H1 (cell line): ENCODE measurements at places on chromosomes 2 and 18. TPM values are rescaled to one million over a fixed set of nuclear protein-coding genes. Genes with fewer than 3 reads are reported as not detected.

- no peak for DNase-seq
These were observed 145.0 kb downstream of the ZBTB7C start for GRCh38 chr18:48263914-48264902.

DNA sequence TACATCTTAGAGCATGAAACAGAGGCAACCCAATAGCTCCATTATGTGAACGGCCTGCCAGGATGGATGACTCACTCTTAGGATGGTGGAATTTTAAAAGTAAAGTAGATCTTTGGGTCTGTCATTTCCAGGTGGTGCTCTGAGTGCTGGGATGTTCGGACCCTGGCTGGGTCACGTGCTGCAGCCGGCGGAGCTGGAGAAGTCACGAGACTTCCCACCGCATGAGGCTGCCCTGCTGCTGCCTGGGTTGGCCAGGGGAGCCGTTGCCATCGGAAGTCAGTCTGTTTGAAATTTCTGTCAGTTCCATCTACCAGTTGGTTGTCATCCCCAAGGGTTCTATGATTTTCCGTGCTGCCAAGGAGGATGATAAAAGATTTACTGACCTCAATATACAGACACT, 93.3 kb upstream of the ALKAL2 start:
- DNase-seq, result no peak

GRCh38 chr2:86525421-86526340, 37.6 kb downstream of the CHMP3 start:
- DNase-seq, result no peak

GRCh38 chr2:3789256-3789655, 85.9 kb downstream of the DCDC2C start:
- DNase-seq, result no peak

DNA sequence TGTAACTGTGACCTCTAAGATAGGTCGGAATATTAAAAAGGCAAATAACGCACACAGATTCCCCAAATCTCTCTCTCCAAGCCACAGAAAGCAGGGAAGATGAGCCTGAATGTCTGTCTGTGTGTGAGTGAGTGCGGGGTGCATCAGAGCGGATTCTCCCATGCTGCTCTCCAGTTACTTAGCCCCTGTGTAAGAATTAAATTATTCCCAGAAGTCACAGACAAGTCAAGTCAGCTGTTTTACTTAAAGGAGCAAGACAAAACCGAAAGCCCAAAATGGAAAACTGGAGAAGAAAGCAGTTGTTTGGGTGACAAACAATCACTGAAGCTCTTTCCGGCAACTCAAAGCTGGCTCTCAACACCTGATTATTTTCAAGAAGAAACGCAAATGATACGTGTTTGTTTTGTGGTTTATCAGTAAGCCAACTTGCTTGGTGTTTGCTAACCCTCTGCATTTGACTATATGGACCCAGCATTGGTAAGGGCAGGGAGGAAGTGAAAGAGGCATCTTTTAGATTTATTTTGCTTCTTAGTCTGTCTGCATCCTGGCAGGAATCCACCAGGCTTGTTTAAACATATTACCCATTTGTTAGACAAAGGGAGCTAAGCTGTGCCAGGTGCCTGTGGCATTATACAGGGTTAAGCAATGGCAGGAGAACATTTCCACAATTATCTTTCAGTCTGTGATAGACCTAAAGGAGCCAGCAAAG, 121.5 kb upstream of the CREB1 start:
- DNase-seq, result no peak

The GYPC gene
- 53.6 and 55.1 TPM in 2 replicates for polyA plus RNA-seq

GRCh38 chr2:68767031-68767961, 32.7 kb downstream of the ARHGAP25 start:
- no peak for DNase-seq

- DNase-seq, result peak; percentile 21
These were observed 290.7 kb upstream of the SLC14A2 start for GRCh38 chr18:45324495-45325113.

GRCh38 chr2:29114946-29115609, at the start of gene CLIP4:
Gene CLIP4 (plus strand): TSS chr2:29115415. CDS start chr2:29121389, 5,974 bp downstream.
- DNase-seq, result peak; percentile 60

The ARMC9 gene
- 17.6 and 23.2 TPM in 2 replicates for polyA plus RNA-seq

DNA sequence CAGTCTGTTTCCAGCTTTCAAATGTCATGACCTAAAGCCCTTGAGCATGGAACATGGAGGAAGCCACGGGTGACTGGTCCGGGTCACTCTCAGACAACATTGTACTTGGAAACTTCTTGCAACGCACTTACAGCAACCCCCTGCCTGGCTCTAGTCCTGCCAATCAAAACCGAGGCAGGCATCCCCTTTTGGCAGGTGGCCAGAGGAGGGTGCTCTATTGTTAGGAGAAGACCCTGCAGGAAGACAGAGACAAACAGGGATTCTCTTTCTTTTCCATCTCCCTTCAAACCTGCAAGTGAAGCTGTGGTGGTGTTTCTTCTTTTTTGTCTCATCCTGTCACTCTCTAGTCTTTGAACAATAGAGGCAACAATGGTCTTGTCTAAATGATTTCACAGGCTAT, 667.2 kb downstream of the ZEB2 start:
- peak; percentile 33 for DNase-seq

DNA sequence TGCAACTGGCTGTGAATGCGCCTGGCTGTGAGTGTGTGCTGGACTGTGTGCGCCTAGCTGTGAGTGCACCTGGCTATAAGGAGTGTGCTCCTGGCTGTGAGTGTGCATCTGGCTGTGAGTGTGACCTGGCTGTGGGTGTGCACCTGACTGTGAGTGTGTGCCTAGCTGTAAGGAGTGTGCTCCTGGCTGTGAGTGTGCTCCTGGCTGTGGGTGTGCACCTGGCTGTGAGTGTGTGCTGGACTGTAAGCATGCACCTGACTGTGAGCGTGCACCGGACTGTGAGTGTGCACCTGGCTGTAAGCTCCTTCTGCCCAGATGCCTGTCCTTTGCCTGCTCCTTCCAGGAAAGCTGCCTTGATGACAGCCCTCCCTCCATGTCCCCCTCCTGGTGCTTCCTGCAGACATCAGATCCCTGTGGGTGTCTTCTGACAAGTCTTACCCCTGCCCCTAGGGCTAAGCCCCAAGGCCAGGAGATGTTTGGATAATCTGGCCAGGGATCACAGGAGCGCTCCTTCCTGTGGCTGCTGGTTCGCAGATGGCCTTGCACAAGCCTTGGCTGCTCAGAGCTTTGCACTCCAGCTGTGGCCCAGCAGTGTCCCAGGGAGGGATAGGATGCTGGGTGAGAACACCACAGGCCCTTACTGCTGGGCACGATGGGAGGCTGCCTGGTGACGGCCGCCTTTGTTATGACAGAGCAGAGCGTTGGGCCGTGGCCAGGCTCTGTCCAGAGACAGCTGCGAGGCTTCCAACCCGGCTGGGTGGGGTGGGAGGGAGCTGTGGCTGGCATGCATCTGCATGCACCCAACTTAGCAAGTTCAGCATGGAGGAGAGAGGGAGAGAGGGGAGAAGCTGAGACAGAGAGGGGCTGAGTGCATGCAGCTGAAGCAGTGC, 89.9 kb downstream of the GLI2 start:
- no peak for DNase-seq

DNA sequence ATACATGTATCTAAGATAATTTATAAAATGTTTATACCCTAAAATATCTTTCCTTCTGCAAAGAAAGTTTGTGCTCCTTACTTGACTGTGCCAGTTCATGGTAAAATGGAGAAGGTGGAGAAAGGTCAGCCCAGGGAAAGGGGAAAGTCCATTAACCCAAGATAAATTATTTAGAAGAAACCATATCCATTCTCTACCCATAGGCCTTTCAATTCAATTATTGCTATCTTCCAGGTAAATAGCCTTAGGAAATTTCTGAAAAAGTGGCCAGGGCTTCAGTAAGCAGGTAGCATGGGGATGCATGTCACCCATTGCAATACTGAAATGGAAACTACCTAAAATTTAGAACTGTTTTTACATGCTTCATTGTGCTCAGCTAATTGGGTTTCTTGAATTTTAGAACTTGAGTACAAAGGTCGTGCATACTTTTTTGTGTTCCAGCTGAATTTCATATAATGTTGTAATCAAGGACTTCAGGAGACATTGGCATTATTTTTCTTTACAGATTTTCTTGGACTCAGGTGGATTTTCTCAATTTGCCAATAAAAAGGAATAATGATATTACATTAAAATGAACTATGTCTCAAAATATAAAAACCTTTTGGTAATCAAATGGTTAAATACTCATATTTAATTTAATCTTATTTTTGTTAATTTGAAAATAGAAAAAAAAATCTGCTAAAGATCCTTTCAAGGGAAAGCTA, 124.9 kb downstream of the CSRNP3 start:
- no peak for DNase-seq

The RAB31 gene
- 15.2 TPM in 2 replicates for polyA plus RNA-seq

The PARD3B gene
- polyA plus RNA-seq, result 0.97 and 1.2 TPM in 2 replicates

GRCh38 chr2:196591621-196592022, 47.9 kb upstream of the CCDC150 start:
- DNase-seq, result no peak

DNA sequence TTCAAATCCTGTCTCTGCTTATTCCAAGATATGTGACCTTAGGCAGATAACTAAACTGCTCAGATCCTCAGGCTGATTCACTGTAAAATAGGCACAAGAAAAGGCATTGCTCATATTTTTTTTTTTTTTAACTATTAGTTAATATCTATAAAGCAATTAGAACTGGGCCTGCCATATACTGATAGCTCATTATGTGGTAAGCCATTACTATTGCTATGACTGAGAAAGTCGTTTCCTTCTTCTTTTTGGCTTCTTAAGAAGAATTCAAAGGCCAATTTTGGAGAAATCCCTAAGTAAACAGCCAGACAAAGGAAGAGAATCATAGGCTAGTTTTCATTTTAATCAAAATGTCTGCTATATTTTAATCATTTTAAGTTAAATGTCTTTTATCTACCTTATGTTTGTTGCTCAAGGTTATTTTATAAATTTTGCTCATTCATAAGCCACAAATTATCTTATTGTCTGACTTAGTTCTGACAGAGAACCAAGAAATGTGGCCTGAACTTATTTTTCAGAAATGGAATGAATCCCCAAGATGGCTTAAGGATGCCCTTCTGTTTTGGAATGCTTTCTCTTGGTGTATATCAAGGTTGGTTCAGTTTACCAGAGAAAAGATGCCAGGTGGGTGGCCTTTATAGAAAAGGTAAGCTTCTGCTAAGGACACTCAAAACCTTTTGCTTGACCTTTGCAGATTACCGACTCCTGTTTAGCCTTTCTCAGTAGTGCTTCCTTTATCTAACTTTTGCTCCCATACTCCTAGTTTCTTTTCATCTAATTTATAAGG, 21.3 kb upstream of the VRK2 start:
- DNase-seq, result no peak

The B3GNT7 gene
- polyA plus RNA-seq, result 26.4 and 27.7 TPM in 2 replicates

DNA sequence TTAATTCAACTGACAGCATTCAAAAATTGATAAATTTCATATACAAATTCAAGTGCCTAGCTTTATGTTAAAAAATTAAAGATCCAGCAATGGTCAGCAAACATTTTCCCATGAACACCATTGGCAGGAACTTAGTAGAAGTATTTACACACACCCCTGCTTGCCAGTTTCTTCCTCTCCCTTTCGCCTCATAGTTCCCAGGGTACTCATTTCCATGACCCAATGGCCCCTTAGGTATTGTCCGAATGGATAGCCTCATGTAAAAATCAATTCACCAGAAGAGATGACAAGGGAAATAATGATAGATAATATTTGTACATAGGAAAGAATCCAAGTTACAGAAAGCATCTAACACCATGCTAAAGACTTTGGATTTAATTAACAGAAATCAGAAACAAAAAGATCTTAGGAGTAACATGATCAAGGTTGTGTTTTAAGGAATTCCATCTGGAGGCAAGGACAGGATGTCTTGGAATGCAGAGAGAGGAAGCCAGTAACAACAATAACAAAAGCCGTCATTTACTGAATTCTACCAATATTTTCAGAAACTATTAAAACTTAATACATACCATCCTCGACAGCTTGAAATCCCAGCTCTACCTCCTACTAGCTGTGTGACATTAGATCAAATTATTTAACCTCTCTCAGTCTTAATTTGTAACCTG, 423.0 kb downstream of the IRS1 start:
- no peak for DNase-seq

- no peak for DNase-seq
These were observed 70.2 kb upstream of the RALBP1 start for GRCh38 chr18:9405130-9405529.

- DNase-seq, result peak; percentile 88
These were observed 1.8 kb downstream of the PAX8 start for GRCh38 chr2:113276761-113277425.

DNA sequence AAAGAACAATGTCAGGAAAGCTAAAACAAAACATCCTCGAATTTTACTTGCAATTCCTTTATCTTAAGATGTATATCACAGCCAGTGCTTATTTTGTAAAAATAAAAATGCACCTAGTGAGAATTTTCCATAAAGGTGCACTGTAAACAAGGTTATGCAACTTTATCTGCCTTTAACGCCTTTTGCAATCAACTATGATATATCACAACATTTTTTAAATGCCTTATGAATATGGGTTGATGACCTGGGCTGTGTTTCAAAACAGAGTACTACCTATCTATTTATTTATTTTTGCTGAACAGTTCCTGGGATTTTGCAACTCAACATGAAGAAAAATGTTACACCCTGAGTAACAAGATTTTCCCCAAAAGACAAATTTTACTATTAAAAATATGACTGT, 869.8 kb downstream of the CPS1 start:
- no peak for DNase-seq

GRCh38 chr2:201157694-201158093, 25.2 kb upstream of the CASP10 start:
- no peak for DNase-seq

DNA sequence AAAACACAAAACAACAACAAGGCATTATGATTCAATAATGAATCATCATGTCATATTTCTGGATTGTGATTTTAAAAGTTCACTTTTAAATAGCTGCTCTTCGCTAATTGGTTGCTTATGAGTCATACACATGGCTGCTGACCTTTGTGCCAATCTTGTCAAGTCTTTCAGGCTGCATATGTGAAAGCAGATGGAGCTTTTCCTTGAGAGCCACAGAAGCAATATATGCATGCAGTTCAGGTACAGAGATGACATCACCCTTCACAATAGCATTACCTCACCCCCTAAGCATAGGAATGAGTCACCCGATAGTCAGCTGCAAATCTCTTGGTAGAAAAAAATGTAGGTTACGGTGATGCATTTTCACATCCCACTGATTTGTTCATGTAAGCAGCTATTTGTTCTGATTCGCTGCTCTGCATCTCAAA, 27.2 kb downstream of the EIF2AK3 start:
- peak; percentile 33 for DNase-seq

- DNase-seq, result no peak
These were observed 73.5 kb downstream of the PHLPP1 start for GRCh38 chr18:62788876-62789275.

The ZNF514 gene
- 4.2 and 5.3 TPM in 2 replicates for polyA plus RNA-seq

The DUSP19 gene
- polyA plus RNA-seq, result 0.53 and 0.73 TPM in 2 replicates

The DCDC2C gene
- polyA plus RNA-seq, result 0.50 and 0.91 TPM in 2 replicates

DNA sequence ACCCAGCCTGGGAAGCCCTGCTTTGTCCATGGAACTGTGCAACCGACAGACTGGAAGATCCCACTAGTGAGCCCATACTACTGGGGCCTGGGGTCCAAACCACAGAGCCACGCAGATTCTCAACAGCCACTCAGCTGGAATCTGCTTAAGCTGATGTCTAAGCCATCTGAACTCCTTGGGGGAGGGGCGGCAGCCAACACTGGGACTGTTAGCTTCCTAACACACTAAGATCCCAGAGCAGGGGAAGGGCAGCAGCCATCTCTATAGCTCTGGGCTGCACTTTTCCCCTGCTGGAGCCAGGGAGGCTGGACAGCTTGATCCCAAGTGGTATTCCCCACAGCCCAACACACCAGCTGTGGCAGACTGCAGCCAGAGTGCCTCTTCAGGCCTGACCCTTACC, 118.3 kb downstream of the RPRM start:
- DNase-seq, result no peak
